ENCODE measurements at places on chromosomes 11 and 22. TPM values are rescaled to one million over a fixed set of nuclear protein-coding genes. Genes with fewer than 3 reads are reported as not detected.

DNA sequence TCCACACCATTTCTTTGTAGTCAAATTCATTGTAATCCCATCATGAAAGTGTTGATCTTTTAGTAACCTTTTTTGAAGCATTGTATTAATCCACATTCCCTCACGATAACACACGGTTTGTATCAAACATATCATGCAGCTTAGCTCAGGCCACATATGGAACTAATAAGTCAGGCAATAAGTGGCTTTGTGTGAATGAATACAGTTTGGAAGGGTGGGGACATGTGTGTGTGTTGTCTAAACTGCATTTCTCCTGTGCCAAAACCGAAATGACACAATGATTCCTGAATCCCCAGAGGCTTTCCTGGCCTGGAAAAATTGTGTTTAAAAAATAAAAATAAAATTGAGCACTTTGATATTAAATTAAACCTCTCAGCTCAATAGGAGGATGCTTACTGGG lies 98.3 kb downstream of the WNT11 start:
- no peak overlapping the region for H3K4me3 ChIP-seq
- no peak for ATAC-seq
- no peaks in the 10 kb centered on the region for H3K4me1 ChIP-seq
- H3K36me3 ChIP-seq = no peaks in the 10 kb centered on the region
- no peak overlapping the region for H3K27ac ChIP-seq

The ENTHD1 gene
- 0.58 TPM for total RNA-seq

The SLC43A3 gene
- total RNA-seq = 346 TPM

GRCh38 chr11:120334332-120334731 lies 1.9 kb upstream of the ARHGEF12 start:
- peaks cover 13% of the 10 kb centered on the region for H3K36me3 ChIP-seq
- ATAC-seq = no peak
- H3K27ac ChIP-seq = no peak overlapping the region

DNA sequence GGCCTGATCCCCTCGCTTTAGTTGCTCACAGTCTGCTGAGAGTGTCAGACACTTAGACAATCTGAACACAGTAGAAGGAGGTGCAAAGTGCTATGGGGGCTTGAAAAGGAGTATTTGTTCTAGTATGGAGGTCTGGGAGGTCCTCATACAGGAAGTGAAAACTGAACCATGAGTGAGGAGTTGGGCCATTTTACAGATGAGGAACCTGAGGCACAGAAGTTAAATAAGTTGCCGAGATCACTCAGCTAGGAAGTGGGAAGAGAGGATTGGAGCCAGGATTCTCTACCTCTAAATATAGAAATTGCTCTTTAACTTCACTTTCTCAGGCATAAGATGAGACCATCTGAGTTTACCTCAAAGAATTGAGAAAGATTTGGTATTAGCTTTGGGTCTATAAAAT lies 4.0 kb upstream of the NEU3 start:
- no peaks in the 10 kb centered on the region for H3K27me3 ChIP-seq
- no peak overlapping the region for H3K4me3 ChIP-seq
- ATAC-seq = no peak
- peaks cover 13% of the 10 kb centered on the region for H3K36me3 ChIP-seq

The SYT12 gene
- 0.08 TPM for total RNA-seq

The NDUFC2 gene
- 80.5 TPM for total RNA-seq
